ENCODE measurements at places on chromosomes 5 and 9.

DNA sequence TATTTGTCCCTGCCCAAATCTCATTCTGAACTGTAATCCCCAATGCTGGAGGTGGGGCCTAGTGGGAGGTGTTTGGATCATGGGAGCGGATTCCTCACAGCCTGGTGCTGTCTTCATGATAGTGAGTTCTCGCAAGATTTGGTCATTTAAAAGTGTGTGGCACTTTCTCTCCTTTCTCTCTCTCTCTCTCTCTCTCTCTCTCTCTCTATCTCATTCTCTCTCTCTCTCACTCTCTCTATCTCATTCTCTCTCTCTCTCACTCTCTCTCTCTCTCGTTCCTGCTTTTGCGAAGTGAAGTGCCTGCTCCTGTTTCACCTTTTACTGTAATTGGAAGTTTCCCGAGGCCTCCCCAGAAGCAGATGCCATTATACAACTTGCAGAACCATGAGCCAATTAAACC lies 207.3 kb upstream of the NR4A3 start:
- no peak for DNase-seq

- no peak for DNase-seq
Observed at GRCh38 chr5:179400020-179400419, 54.8 kb upstream of the ADAMTS2 start.

- no peak for DNase-seq
Observed at GRCh38 chr5:44613936-44614335, 194.8 kb upstream of the MRPS30 start.

GRCh38 chr9:36961561-36962325 lies 72.3 kb downstream of the PAX5 start:
- DNase-seq, result no peak

GRCh38 chr5:113505181-113505580 lies 8.3 kb upstream of the YTHDC2 start:
- no peak for DNase-seq
